ENCODE measurements at places on chromosomes 3 and 15.

GRCh38 chr15:80121546-80121945 is 31.3 kb upstream of the FAH start:
- no peak for DNase-seq

DNA sequence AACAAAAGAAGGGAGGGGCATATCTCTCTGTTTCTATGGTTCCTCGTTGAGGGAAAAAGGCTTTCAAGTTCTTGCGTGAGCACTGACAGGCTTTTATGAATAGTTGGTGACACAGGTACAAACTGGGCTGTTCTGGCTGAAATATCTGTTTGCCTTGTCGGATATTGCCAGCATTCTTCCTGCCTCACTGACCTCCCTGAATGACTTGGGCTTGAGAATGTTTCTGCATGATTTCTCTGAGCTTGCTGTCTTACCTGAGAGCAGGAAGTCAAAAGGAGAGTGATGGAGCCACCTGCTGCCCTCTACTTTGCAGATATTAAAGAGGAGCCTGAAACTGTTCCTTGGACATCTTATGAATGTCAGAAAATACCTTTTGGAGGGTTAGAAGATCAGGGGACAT is 4.8 kb downstream of the GCNT3 start:
- no peak for DNase-seq

GRCh38 chr15:69150841-69151240 is 9.6 kb upstream of the GLCE start:
- no peak for DNase-seq

GRCh38 chr3:197068077-197068476 is 38.5 kb upstream of the MELTF start:
- DNase-seq = no peak

GRCh38 chr3:147393943-147394883 is 12.1 kb downstream of the ZIC4 start:
- DNase-seq = no peak
